ENCODE measurements at places on chromosomes 2 and 18.

DNA sequence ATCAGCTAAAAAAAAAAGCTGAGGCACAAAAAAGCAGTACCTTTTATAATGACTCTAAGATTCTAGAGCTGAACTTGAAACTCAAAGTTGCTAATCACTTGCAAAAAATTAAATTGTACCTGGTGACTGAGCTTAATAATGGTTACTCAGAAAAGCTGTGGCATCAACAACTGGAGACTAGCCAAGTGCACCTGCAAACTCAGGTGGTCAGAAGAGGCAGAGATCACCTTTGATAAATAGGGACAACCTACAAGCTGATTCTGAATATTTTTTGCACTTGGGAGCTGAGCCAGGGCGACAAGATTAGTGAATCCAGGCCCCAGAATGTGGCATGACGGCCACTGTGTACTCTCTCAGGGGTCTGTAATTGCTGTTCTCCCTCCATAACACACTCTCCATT is 3.0 kb downstream of the ABHD3 start:
- no peak for DNase-seq

GRCh38 chr18:11767935-11768334 is 78.9 kb downstream of the GNAL start:
- DNase-seq = no peak

DNA sequence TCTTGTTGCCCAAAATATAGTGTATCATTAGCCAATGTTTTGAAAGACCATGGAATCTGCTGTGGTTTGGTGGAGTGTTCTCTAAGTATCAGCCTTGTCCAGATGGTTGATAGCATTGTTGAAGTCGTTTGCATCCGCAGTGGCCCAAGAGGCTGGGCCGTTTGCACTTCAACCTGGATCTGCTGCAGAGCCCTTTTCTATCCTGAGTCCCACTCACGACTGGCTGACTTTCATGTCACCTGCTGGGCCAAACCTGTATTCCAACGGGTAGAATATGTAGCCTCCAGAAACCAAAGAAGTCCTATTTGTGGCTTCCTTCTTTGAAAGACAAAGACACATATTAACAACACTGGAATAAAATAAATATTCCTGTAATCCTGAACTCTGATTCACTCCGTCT is 1154.1 kb downstream of the RPIA start:
- DNase-seq = no peak

- DNase-seq = no peak
Measured at GRCh38 chr2:8115456-8115855, 566.4 kb upstream of the ID2 start.

DNA sequence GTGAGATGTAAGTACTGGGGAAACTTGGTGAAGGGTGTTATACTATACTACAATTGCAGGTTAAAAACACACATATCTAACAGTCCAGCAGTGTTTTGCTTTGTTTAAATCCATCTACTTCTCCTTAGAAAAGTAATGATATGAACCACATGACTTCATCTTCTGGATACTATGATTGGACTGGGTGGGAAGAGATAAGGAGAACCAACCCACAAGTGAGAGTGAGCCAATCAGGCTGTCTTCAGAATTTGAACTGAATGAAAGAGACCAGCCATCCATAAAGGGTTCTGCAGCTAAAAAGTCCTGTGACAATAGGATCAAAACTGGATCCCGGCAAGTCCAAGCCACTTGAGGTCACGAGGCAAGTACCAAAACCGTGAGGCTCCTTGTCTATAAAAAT is 46.6 kb downstream of the KANSL3 start:
- no peak for DNase-seq

GRCh38 chr2:191983186-191983585 is 136.3 kb upstream of the CAVIN2 start:
- DNase-seq = no peak

DNA sequence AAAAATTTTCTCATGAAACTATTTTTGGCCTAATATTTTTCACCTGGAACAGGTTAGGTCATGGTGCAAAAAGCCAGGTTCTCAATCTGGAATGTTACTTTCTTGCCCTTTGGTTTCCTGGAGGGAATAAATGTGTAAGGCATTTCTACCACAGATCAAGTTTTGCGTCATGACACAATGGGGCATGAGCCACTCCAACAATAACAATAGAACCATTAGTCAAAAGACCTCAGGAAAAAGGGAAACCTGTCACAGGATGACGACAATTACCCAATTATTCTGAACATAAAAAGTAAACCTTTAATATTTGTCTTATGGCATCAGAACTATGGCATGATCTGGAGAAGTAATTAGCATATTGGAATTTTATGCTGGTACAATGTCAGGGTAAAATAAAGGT is 88.2 kb upstream of the HNRNPA3 start:
- DNase-seq = no peak

DNA sequence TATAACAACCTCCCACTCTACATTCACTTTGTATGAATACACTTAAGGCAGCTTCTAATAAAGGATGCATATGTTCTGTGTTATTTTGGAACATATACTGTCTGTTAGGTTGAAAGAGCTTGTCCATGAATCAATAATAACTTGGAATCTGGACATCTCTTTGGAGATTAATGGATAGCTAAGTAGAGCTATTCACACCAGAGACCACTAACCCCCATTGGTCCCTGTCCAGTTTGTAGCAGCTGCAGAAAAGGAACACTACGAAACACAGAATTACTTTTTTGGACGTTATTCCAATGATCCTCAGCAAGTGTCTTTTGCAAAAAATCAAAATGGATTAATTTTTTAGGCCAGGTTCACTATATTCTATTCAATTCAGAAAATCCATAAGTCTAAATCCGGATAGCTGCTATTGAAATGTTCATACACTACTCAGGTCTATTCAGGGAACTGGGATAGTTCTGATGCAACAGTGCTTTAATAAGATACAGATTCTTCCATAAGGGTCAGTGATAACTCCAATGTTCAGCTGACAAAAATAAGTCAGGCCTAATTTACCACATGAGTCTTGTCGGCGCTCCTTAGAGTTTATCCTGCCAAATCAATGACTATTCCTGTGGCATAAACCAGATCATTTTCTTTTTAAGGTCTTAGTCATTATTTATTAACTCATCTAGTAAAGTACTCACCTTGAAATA is 44.2 kb downstream of the NRXN1 start:
- no peak for DNase-seq

DNA sequence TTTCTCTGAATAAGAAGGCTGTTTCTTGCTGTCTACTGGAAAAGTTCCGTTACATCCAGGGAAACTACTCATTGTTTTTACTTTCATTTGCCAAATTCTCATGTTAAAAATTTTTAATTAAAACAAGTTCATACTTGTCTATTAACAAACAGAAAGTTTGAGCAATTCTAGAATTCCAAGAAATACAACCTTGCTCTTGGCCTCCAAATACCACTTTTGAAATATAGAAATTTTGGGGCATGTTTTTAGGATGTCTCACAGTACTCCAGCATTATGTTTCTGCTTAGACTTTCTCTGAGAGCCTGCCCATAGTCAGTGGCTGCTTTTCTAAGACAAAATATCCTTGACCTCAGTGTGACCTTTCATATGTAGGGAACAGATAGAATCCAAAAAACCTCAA is 228.7 kb upstream of the RND3 start:
- DNase-seq = no peak

DNA sequence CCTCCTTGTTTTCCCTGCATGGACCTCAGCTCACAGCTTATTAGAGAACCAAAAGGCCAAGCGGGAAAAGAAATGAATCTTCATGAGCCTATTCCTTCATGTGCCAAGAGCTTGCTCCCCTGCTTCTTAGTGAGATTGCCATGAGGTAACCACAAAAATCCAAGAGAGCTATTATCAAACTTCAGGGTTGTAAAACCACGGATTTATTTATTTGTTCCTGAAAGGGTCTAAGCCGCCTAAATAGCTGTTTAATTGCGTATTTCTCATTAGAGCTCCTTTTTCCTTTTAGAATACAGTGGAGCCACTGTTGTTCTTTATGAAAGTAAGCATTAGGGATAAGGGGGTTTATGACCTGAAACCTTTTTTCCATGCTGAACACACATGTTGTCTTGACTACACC is 58.0 kb downstream of the SRD5A2 start:
- DNase-seq = no peak

DNA sequence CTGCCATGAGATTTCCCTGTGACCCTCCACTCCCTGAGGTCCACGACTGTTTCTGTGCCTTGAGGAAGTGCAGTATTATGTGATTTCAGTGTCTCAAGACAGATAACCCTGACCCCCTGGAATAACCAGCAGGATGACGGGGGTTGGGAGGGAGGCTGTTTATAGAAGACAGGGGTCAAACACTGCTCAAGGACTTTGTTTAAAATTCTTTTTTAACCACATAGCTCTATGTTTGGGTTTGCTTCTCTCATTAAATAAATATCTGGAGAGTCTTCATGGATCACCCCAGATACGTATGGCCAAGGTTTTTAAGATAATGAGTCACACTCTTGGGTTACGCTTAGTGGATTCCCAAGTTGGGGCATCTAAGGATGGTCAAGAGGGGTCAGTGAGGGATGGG is 523.8 kb upstream of the TNP1 start:
- no peak for DNase-seq

DNA sequence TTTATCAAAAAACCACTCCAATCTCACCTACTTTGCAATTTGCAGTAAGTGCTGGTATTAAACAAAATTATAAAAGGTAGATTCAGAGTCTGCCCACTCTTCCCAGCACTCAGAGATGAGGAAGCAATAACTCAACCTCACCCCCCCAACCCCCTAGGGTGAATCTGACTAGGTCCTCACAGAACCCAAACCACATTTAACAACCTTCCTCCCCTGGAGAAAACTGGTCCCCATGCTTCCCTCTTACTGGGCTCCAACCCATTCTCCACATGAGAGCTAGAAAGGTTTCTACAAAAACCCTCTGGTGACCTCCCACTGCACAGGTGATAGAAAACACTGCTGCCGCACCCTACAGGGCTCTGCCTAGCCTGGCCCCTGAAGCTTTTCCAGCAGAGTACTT is 40.5 kb upstream of the BMP10 start:
- DNase-seq = no peak

- no peak for DNase-seq
Measured at GRCh38 chr2:17086990-17087389, 421.4 kb upstream of the CYRIA start.

DNA sequence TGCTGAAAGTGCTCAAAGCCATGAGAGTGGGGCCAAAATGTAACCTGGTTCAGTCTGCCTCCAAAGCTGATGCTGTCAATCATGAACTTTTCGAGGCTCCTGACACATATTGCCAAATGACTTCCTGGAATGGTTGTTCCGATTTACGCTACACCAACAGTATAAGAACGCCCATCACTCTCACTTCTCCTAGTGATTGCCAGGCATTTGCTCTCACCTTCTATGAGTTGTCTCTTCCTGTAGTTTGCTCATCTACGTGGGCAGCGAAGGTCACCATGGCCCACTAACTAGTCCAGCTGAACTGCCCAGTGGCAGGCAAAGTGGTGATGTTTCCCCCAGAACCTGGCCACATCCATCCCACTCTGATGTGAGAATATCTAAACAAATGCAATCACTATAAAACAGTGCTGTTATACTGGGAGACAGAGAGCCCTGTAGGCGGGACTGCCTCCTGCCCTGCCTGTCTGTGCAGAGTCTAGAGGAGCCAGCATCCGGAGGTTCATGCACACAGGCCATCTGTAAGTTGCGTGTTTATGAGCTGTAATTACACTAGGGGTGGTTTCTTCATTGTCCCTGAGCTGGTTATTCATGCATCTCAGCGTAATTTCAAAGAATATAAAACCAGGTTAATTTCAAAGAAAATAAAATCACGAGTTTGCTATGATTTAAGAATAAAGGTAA is 8.8 kb upstream of the CABLES1 start:
- no peak for DNase-seq

DNA sequence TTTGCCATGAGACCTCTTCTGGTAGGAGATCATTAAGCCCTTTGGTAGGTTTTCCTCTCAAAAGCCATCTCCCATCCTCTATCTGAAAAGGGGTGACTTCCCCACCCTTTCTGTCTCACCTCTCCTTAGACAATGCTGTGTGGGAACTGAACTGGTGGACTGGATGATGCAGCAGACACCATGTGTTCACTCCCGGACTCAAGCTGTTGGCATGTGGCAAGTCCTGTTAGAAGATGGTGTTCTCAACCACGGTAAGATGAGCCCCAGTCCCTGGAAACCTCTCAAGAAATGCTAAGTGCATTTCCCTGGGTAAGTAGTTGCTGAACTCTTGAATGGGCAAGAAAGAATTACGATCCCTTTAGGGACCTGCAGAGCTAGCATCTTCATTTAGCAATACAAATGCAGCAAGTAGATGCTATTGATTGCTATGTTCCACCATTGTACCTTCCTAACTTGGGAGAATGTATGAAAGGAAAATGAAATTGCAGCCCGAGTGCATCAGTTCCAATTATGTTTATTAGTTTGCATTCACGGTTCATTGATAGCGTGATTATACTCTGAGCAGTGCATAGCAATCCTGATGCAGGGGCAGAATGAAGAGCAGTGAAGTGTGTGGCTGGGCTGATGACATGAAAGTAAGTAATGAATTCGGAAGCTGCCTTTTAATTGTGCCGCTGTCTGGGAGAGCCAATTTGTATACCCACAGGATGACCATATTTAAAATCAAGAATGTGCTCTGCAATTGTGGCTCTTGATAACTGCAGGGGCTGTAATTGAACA is 110.0 kb upstream of the MAP3K20 start:
- DNase-seq = no peak

- peak; percentile 2 for DNase-seq
Measured at GRCh38 chr18:51890762-51891161, 449.2 kb upstream of the DCC start.

GRCh38 chr2:108182489-108182888 is 57.3 kb upstream of the SULT1C3 start:
- no peak for DNase-seq

GRCh38 chr2:75807992-75808391 is 97.3 kb upstream of the GCFC2 start:
- DNase-seq = no peak

DNA sequence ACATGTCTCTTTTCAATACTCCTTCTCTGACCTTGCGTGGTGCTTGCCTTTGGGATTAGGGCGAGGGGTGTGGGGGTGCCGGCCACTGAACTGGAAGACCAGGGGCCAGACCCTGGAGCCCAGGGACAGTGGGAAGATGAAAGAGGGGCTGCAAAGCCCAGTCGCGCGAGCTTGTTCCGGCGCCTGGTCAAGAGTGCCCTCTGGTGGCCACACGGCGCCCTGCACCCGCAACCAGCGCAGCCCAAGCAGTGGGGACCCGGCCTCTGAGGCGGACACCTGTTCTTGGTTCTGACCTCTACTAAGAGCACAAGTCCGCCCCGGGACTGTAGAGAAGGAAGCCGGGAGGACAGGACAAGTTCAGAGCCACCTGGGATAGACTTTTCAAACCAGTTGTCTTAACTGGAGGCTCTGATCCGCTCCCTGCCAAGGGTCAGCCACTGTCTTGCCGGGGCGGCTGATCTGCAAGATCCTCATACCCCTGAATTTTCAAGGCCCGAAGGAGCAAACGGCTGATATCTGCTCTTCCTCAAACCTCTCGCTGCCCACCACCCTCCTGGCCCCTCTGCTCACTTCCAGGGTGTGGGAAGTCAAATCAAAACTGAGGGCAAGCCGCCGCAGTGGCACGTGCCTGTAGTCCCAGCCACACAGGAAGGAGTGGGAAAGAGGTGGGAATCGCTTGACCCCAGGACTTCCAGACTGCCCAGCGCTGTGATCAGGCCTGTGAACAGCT is 14.9 kb upstream of the MSH6 start:
- no peak for DNase-seq

GRCh38 chr18:8260827-8261226 is 348.4 kb upstream of the RAB12 start:
- DNase-seq = no peak
